ENCODE measurements at places on chromosomes 5 and 9.

GRCh38 chr9:92600462-92601261 lies 64.9 kb upstream of the ECM2 start:
- no peak for DNase-seq

- no peak for DNase-seq
Observed at GRCh38 chr9:318646-319045, 104.0 kb downstream of the DOCK8 start.

GRCh38 chr9:72173080-72173479 lies 23.8 kb downstream of the GDA start:
- DNase-seq, result no peak

DNA sequence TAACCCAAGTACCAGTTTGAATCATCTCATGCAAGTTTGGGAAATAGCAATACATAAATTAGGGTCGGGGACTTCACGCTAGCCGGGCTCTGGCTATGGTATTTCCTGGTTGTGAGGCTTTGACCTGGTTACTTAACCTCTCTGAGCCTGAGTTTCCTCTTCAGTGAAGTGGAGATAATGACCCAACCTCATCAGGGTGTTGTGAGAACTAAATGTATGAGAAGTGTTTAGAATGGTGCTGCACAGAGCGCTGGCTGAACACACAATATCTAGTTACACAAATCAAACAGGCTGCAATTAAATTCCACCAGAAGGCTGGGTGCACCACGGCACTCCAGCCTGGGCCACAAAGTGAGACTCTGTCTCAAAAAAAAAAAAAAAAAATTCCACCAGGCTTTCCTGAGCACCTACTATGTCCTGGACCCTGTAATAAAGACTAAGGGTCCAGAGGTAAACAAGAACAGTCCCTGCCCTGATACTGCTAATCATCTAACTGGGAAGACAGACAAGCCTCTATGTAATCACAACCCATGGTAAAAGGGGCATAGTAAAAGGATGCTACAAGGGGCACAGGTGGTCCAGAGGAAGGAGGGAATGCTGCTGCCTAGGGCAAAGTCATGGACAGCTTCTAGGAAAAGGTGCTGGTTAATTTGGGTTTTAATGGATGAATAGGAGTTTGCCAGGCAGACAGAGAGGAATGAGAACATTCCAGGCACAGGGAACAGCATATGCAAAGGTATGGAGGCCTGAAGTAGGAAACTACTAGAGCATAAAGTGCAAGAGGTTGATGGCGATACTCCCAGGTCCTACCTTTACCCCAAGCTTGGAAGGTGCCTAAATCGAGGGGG lies 27.7 kb downstream of the DUSP1 start:
- DNase-seq, result no peak

- DNase-seq, result no peak
Observed at GRCh38 chr9:69946800-69947437, 96.7 kb upstream of the MAMDC2 start.

GRCh38 chr5:87722286-87722685 lies 309.6 kb upstream of the CCNH start:
- DNase-seq, result no peak

- DNase-seq, result no peak
Observed at GRCh38 chr5:40683305-40683704, 3.6 kb downstream of the PTGER4 start.

DNA sequence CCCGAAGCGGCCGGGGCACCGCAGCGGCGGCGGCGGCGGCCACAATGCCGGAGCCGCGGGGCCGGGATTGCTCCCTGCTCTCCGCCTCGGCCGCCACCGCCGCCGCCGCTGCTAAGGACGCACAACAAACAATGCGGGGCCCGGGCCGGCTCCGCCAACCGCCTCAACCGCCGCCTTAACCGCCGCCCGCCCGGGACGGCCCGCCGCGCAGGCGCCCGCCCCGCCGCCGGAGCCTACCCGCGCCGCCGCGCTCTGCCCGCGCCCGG lies 254 bp downstream of the STRBP start:
- no peak for DNase-seq

GRCh38 chr5:100550531-100551051 lies 15.4 kb downstream of the FAM174A start:
- no peak for DNase-seq

DNA sequence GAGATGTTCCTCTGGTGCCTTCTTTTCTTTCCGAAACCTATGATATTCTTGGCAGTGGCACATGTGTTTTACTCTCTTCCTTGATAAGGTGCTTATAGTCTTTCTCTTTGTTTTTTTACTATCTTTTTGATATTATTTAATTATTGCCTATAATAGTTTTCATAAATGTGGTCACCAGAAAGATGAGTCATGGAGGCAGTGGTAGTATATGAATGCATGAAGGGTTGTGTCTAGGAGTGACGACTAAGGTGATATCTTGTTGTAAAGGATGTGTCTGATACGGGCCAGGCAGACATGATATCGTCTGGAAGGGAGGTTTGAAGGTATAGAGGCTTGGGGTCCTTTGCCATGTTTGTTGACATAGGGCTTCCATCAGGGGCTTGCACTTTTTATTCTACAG lies 36.8 kb downstream of the SLC44A1 start:
- DNase-seq, result no peak

- DNase-seq, result no peak
Observed at GRCh38 chr5:180540050-180540694, 46.0 kb downstream of the CNOT6 start.

DNA sequence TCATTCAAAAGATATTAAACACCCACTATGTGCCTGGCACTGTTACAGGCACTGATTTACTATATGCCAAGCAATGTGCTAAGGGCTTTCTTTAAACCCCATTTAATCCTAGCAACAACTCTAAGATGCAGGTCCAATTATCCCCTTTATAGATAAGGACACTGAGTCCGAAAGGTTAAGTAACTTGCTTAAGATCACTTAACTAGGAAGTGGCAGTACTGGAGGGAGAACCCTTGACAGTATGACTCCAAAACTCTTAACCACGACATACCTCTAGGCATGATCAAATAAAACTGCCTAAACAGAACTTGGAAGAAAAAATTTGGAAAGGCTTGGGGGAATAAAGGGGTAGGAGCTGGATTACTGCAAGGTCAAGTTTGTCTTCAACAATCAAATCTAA lies 1.7 kb downstream of the RAB14 start:
- DNase-seq, result no peak

DNA sequence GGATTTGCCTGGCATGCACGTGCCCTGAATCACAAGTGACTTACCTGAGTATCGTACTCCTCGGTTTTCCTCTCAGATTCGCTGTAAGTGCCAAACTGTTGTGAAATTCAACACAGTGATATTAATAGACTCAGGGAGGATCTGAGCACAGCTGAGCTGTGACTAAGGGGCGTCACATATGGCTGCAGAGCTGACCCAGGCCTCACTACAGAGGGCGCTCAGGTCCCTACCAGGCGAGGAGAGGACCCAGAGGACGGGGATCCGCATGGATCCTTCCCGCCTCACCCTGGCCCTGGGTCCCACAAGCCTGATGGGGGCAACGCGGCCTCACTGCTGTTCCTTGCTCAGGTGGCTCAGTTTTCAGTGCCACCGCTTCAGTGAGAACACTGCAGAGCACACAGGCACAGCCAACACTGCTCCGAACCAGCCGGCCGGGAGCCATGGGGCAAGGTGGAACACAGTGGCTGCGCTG lies 20.1 kb downstream of the CLPTM1L start:
- no peak for DNase-seq

DNA sequence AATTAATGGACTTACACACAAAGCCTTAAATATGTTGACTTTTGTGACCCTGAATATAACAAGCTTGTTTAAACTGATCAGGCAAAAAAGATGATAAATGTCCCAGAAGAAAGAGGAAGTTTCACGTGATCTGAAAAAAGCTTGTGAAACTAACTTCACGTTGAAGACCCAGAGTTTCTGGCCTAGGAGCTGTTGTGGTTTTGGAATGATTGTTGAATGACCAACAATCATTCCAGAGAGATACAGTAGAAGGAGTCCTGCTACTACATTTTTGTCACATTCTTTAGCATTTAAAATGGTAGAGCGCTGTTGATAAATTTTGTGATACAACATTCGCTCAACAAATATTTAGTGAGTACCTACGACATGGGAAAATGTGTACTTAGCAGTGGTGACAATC lies 143.1 kb upstream of the FBN2 start:
- no peak for DNase-seq

DNA sequence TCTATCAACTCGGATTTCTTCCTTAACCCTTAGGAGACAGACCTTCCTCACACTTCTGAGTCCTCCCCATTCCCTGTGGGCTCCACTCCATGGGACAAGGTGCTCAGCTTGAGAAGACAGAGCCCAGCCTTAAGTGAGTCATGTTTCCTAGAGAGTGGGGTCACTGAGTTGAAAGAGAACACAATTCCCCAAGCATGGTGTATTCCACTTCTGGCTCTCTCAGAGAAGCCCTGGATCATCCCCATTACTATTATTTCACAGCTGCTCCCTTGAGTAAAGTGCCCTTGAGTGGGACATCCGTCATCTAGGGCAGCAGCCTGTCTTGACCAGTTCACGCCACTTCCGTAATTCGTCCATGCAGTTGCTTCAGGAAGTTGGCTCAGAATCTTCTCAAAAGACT lies 604.8 kb downstream of the BNC2 start:
- no peak for DNase-seq

- no peak for DNase-seq
Observed at GRCh38 chr9:115234094-115234493, 116.1 kb upstream of the TNC start.

DNA sequence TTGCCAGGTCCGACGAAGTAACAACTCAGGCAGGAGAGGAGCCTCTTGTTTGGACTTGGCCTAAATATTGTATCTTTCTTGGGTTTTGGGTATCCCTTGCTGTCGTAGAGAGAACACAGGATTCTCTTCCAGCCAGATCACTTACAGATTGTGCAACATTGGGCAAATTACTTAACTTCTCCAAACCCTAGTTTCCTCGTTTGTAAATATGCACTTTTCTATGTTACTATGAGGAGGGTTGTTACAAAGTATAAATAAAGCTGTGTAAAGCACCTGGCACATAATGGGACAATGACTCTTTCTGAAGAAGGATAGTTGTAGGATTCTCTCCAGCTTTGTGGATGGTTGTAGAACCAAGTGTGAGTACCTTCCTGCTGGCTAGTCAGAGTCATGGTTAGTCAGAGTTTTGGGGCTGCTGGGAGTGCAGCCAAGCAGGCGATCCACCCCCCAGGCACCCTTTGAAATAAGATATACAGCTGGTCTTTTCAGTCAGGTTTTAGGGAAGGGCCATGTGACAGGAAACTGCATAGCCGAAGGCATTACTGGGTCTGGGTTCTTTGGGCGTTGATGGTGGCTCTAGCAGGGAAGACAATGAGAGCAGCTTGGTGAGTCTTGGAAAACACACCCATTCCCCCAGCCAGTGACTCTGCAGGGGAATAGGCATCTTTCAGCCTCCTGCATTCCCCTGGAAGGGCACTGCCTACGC lies 49.9 kb upstream of the GDNF start:
- peak; percentile 14 for DNase-seq

DNA sequence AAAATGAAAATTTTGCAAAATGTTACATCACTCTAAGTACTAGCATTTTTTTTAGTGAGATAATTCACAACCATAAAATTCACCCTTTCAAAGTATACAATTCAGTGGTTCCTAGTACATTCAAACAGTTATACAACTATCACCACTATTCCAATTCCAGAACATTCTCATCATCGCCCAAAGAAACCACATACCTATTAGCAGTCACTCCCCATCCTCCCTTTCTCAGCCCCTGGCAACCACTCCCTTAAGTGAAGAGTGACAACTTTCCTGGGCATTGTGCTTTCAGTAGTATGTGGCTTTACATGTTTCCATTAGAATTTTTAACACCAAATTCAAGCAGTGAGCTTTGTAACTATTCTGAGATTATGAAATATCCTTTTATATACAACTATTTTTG lies 81.4 kb downstream of the RASEF start:
- DNase-seq, result no peak

DNA sequence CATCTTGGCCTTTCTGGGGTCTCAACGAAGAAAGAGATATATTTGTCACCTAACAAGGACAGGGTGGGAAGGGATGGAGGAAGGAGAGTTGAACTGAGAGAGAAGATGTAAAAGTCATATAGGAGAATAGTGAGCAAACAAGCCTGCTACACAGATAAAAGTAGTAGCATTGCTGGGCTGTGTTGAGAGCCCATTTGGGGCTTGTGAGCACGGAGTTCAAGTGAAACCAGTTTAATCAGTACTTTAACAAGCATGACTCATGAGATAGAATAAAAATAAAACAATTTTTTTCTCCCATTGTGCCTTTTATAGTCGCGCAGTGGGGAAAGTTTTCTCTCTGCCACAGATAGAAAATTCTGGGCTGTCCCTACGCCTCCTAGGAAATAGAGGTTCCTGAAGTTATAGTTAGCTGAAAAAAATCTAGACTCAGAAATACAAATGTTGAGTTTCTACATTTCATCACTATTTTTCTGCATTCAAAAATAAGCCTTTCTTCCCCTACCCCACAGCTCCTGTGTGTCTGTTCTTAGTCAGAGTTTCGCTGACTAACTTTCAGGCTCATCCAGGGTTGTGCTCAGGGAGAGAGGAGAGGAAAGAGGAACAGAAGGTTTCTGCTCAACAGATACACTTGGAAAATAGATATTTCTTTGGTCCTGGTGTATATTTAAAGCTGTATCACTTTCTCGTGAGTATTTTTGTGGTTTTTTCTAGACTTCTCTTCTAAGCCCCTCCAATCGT lies 395.8 kb upstream of the ADAMTSL1 start:
- no peak for DNase-seq

DNA sequence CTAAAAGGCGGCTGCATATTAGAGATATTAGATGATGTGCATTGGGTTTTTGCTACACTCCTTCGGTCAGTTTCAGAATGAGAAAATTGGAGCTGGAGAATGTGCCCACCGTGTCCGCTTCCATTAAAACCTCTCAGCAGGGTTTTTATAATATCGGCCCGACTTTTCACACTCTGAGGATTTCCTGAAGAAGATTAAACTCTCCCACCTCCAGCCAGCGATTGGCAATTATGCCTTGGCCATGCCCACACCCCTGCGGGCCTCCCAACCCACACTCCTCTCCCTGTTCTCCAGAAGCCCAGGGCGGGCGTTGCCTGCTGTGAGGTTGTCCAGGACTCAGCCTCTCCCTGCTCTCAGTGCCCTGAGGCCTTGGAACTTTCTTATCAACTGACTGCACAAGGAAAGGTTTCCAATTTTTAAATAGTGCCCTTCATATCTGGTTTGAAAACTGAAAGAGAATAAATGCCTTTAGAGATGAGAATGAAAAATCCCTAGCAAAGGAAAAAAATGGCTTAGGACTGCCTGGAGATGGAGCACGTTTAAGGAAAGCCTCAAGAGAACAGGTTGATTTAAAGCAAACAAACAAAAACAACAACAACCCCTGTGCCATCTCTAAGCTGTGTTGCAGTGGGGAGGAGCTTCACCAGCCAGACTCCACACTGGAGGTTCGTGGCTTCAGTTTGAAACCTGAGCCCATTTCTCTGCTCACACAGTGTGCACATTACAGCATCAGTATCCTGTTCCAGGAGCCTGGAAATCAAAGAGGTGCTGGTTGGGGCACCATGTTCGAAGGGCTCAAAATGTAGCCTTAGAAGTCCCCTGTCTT lies 292.9 kb downstream of the NSG2 start:
- DNase-seq, result peak; percentile 90

GRCh38 chr5:170117736-170118135 lies 12.0 kb downstream of the FOXI1 start:
- no peak for DNase-seq

Measured in BE2C (cell line).